ENCODE measurements at places on chromosomes 6 and 20.

GRCh38 chr6:6823568-6824224 is 235.2 kb downstream of the LY86 start:
- no peak for DNase-seq

- no peak for DNase-seq
These were observed 1.5 kb upstream of the ISM1 start for GRCh38 chr20:13219327-13220193.

DNA sequence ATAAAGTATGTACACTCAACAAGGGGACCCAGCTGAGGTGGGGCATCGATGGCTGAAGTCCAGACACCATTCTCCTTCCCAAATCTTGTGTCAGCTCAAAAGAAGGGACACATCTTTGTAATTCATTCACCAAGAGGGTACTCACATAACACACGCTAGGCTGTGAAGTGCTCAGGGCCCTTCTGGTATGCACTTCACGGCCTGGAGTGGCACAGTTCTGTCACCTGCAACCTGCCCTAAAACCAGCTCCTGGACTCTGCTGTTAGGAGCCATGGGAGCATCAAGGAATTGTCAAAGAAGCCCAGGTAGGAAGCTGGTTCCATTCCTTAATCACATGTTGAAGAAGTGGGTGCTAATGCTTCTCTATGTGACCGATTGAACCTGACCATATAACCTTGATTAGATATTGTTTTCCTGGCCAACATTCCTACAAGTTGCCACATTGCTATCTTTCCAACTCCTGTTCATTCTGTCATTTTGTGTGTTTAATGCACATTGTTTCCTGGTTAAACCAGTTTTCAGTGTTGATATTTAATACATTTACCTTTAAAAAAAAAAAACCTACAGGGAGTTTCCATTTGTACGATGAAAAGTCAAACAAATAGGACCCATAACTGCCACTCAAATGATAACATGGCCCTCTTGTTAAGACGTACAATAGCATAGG is 127.3 kb downstream of the TNFRSF21 start:
- no peak for DNase-seq

DNA sequence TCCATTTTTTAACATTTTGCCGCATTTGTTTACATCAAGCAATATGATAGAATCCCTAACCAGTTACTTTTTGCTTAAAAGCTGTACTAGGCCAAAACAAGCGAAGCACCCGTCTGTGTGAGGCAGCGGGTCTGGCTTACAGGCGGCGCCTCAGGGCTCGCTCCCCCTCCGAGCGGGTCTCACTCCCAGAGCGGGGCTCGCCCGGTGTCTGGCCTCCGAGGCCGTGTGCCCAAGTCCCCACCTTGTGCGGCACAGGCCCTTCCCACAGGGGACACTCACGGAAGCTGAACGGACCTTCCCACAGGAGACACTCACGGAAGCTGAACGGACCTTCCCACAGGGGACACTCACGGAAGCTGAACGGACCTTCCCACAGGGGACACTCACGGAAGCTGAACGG is 23.4 kb downstream of the ZBTB46 start:
- DNase-seq = no peak

- DNase-seq = no peak
These were observed 37.9 kb upstream of the SNAP25 start for GRCh38 chr20:10180651-10181235.

DNA sequence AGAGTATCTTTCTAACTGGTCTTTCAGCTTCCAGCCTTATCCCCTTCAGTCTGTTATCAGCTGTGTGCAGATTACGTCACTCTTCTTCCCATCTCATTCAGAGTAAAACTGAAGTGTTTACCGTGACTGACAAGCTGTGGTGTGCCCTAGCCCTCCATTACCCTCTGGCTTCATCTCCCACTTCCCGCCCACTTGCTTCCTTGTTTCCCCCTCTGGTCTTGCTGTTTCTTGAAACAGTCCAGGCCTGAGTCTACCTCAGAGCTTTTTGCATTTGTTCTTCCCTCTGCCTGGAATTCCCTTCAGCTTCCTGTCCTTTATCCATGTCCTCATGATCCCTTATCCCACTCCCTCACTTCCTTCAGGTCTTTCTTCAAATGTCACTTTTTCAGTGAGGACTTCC is 66.9 kb downstream of the CARMIL1 start:
- no peak for DNase-seq

DNA sequence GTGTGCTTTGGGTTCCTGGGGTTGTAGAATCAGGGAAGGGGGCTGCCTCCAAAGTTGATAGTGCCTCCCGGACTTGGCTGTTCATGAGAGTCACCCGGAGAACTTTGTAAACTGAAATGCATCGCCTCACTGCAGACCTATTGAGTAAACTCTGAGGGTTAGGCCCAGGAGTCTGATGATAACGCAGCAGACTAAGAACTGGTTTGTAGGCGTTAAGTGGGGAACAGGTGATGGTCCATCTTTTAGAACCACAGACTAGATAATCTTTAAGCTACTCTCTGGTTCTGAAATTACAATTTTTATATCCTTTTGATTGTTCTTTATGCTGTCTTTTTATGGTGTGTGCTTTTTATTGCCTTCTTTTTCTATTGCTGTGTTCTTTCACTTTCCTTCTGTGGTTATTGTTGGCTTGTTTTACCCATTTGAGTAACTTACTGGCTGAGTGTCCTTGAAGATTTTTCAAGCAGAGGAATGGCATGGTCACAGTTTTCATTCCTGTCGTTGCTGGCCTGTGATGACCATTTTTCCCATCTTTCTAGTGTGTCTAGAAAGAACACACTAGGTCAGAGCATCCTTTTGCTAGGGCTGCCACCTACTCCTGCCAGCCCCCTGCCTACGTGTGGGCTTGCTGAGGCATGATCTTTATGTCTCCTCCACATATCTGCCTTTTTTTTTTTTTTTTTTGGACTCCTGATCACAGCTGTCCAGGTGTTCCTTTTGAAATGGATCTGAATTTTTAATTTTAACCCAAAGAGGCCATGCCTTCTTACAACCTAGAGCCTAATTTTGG is 30.9 kb downstream of the LRRC1 start:
- no peak for DNase-seq

DNA sequence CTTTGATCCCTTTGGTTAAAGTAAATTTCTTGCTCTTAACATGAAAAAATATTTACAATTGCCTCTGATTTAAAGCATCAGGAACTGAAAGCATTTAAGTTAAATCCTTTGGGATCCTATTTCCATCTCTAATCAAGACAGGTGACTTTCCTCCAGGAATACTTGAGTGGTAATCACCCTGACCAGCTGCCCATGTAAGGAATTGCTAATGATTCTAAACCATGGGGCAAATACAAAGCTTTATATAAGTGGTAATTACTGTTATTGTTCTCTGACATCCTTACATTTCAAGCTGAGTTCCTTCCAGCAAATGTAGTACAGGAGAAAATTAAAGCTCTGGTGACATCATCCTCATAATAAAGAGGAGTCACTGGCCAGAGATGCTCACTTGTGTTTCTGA is 100.6 kb downstream of the CRYBG1 start:
- no peak for DNase-seq

GRCh38 chr6:53960311-53960710 is 150.9 kb upstream of the MLIP start:
- DNase-seq = no peak

DNA sequence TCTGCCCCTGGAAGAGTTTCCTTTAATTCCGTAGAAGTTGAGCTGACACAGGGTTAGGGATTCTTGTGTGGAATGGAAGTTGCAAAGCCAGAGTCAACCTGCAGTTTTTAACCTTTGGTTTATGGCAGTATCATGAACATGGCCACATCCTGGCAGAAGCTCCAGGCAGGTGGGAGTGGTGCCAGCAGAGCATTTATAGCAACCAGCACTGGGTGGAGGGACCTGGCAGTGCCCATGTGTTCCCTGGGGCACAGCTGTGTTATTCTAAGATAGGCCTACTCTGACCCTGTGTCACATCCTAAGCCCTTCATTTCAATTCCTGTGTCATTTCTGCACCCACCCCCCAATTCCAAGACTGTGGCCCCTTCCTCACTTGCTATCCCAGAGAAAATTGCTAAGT is 26.1 kb upstream of the ZNF831 start:
- DNase-seq = no peak

GRCh38 chr6:108159981-108160380 is 5.8 kb upstream of the NR2E1 start:
- DNase-seq = no peak

DNA sequence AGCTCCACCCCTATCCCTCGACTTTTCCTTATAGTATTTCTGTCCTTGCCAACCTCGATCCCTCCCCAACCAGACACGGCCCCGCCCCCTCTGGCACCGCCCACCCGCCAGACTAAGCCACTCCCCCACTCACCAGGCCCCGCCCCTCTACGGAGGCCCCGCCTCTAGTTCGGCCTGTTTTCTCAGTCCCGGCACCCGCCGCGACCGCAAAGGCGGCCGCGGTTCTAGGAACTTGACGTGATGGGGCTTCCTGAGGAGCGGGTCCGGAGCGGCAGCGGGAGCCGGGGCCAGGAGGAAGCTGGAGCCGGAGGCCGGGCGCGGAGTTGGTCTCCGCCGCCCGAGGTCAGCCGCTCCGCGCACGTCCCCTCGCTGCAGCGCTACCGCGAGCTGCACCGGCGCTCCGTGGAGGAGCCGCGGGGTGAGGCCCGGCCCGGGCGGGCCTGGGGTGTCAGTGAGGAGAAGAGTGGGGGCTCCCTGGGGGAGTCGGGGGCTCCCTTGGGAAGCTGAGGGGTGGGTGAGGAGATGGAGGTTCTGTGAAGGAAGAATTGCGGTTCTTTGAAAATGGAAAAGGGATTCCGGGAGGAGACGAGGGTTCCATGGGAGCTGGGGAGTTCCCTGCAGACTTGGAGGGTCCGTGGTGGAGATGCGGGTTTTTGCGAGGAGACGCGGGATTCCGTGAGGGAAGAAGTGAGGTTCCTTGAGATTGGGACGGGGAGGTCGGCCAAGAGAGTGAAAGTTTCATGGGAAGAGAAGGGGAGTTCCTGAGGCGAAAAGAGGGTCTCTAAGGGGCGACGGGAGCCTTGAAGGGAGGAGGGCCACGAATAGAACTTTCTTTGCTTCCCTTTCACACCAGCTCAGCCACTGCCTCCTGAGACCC is at the start of gene ACSS2:
Gene ACSS2, plus strand, starts transcription at position 207 of the 877 bp plus-strand sequence. Its CDS starts 34 bp downstream, at position 241.
- no peak for DNase-seq

- no peak for DNase-seq
These were observed 41.3 kb downstream of the MTHFD1L start for GRCh38 chr6:150906641-150907326.

DNA sequence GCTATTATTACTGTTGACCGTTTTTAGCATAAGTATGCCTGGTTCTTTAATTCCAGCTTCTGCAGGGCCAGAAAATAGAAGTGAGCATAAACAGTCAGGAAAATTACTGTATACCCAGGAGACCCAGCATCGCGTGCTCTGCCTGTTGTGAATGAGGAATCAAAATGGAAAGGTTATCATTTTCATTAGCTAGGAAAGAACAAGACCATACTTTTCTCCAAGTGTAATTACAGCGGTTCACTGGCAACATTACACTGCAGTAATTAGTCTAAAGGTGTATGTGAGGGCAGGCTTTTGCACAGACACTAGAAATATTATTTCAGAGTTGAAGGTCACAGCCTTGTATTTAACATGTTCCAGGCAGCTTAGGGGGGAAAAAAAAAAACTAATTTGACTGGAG is 403.8 kb upstream of the SOX4 start:
- no peak for DNase-seq

GRCh38 chr20:35297155-35297554 is 4.9 kb upstream of the FAM83C start:
- DNase-seq = no peak

- DNase-seq = peak; percentile 78
These were observed 5.6 kb upstream of the PHACTR3 start for GRCh38 chr20:59598625-59599310.

- no peak for DNase-seq
These were observed 451.6 kb downstream of the CDKAL1 start for GRCh38 chr6:20985821-20986220.

GRCh38 chr6:138507977-138508675 is 8.8 kb upstream of the NHSL1 start:
- no peak for DNase-seq

GRCh38 chr6:227074-227782 is 65.1 kb upstream of the DUSP22 start:
- DNase-seq = no peak

- no peak for DNase-seq
These were observed 506.9 kb downstream of the LMBRD1 start for GRCh38 chr6:69289689-69290495.

DNA sequence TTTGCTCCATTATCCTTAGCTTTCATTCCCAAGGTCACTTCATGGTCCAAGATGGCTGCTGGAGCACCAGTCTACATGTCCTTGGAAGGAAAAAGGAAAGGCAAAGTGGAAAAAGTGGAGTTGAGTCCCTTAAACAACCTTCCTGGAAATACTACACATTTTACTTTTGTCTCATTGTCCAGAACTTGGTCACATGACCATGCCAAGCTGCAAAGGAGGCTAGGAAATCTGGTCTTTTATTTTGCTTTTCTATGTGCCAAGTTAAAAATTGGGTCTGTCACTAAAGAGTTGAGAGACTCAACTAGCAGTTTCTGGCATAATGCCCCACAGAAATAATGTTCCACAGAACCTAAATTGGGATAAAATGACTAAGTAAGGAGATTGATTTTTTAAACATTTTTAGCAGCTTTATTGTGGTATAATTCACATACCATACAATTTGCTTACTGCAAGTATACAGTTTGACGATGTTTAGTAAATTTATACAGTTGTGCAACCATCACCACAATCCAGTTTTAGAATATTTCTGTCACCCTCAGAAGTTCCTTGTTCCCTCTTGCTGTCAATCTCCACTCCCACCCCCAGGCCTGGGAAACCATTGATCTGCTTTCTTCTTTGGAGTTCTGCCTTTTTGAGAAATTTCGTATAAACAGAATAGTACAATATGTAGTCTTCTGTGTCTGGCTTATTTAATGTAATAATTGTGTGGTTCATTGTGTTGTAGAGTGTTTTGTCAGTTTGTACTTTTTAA is 5.6 kb upstream of the CHD6 start:
- DNase-seq = no peak

- no peak for DNase-seq
These were observed 251.4 kb downstream of the SMOC2 start for GRCh38 chr6:168692193-168692914.

DNA sequence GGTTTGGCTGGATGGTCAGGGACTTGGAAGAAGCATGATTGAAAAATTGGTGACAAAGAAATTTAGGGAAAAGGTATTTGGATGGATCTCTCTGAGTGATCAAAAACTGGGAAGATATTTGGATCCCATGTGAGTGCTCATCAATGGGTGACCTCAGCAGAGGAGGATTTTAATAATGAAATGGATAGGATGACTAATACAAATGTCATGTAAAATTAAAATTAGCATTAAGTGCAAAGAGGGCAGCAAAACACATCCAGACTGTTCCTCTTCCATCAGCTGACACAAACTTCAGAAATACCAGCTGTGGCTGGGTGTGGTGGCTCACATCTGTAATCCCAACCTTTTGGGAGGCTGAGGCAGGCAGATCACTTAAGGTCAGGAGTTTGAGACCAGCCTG is 151.7 kb downstream of the THBS2 start:
- no peak for DNase-seq

GRCh38 chr6:25359891-25360290 is 80.7 kb downstream of the CARMIL1 start:
- DNase-seq = no peak

- DNase-seq = no peak
These were observed 5.3 kb downstream of the ACSS2 start for GRCh38 chr20:34881689-34882088.

Measured in SK-N-DZ (cell line).